ENCODE measurements at places on chromosomes 2 and 18.
A peak's percentile ranks its signal among the peaks of the same experiment; 100 is the strongest.

- DNase-seq, result no peak
Observed at GRCh38 chr2:72988726-72989273, 71.5 kb downstream of the EMX1 start.

DNA sequence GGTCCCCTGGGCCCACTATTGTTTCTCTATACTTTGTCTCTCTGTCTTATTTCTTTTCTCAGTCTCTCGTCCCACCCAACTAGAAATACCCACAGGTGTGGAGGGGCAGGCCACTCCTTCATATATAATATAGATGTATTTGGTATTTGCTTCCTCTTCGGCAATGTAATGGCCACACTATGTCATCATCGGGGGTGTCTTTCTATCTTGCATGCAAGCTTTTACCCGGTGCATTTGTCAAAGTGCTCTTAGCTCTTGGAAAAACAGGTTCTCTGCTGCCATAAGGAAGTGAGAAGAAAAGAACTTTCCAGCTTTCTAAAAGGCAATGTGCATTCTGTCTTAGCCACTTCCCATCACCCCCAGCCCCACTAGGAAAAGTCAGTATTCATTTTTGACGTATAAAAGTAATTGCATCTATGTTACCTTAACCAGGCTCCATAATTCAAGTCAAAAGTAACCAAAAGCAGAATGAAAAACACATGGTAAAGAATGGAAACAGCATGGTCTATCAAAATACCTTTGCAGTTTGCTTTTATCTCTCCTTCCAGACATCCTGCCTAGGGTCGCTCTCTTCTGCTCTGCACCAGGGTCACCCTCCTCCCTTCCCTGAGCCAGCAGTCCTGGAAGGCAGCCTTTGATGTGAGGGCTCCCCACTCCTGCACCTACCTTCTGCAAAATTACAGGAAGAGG is 27.2 kb upstream of the FHL2 start:
- no peak for DNase-seq

- DNase-seq, result no peak
Observed at GRCh38 chr2:234990300-234990699, 38.5 kb downstream of the SH3BP4 start.

- no peak for DNase-seq
Observed at GRCh38 chr18:78785706-78786105, 193.9 kb upstream of the SALL3 start.

GRCh38 chr2:240839152-240840143 is 19.4 kb upstream of the KIF1A start:
- no peak for DNase-seq

DNA sequence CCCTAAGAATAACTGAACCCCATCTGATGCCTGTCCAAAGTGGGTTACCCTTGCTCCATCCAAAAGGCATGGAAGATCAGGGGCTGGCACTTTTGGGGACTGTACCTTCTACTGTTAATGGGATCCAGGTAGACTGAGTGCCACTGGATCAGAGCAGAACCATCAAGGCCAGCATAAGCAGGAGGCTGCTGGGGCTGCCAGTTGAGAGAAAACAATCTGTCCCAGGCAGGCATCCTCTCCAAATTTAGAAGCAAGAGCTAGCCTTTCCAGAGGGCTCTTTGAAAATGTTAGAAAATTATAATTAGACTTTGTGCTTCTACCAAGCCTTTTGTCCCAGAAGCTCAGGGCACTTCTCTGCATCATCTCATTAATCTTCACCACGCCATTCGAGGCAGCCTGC is 245.6 kb downstream of the CDH20 start:
- no peak for DNase-seq

GRCh38 chr18:8257851-8258434 is 351.3 kb upstream of the RAB12 start:
- DNase-seq, result no peak

GRCh38 chr2:228039752-228040534 is 141.5 kb downstream of the SPHKAP start:
- DNase-seq, result no peak

DNA sequence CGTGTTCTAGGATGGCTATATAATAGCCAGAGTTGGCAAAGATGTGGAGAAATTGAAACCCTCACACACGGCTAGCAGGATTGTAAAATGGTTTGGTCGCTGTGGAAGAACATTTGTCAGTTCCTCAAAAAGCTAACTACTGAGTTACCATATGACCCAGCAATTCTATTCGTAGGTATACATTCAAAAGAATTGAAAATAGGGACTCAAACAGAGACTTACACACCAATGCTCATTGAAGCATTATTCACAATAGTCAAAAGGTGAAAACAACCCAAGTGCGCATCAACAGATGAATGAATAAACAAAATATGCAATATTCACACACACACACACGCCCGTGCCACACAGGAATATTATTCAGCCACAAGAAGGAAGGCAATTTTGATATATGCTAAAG is 98.7 kb downstream of the PLA2R1 start:
- DNase-seq, result no peak

- no peak for DNase-seq
Observed at GRCh38 chr2:144510294-144510991, 9.5 kb downstream of the ZEB2 start.

- no peak for DNase-seq
Observed at GRCh38 chr2:62578803-62579640, 73.0 kb upstream of the TMEM17 start.

DNA sequence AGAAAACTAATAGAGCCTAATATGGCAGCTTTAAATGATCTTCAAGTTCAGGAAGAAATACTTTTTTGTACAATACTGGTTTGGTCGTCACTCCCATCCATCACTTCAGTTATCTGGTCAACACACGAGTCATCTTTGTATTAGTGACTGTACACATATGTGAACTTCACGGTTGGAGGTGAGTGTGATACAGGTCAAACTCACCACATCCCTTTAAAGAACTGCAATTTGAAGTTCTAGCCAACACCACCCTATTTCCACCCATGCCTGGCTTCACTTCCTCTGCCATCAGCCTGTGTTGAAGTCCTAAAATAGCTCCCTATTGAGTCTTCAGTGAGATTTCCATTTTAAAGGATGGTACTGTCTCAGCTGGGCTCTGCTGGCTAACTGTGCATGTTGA is 361.9 kb downstream of the TXNL1 start:
- DNase-seq, result no peak

- no peak for DNase-seq
Observed at GRCh38 chr2:166334805-166335204, 40.9 kb downstream of the SCN9A start.

GRCh38 chr2:57497489-57498096 is 549.0 kb upstream of the VRK2 start:
- peak; percentile 23 for DNase-seq

DNA sequence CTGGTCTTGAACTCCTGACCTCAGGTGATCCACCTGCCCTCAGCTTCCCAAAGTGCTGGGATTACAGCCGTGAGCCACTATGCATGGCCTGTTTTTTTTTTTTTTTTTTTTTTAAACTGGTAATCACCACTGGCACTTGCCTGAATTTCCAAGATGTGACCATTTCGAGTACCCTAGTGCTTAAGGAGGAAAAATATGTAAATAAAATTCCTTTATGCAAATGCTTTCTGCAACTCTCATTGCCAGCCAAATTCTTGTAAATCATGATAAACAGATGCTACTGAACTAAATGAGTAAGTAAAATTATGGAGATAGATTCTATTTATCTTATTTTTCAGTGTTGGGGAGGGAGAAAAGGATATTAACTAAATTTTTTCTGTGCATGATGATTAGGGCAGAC is 18.6 kb downstream of the CDCA7 start:
- DNase-seq, result no peak

DNA sequence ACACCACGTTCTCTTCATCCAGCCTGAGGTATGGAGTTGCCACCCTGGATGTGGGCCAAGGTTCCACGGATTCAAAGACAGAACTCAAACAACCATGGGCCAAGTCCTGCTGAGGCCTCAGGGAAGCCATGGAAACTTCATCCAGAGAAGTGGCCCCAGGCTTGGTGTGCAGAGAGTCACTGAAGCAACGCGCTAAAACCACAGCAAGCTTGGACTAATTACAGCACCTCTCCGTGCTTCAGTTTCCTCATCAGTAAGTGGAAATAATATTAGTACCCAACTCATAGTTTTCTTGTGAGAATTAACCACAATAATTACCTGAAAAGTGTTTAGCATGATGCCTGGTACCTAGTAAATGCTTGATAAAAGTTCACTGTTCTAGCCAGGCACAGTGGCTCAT is 19.2 kb upstream of the AP1S3 start:
- no peak for DNase-seq

DNA sequence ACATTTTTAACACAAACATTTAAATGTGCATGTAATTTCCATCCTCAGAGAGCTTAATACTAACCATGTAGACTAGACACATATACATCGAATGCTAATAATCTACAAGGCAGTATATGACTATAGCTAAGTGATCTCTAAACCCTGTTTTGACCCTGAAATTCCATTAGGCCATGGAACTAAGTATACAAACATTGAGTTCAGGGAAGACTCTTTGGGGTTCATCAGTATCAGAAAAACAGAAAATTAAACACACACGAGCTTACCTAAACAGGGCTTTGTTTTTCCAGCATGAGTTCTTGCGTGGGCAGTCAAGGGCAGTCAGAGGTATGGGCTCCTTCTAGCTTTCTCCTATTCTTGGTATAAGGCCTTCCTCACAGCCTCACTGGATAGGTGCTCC is 106.0 kb upstream of the COPS8 start:
- DNase-seq, result no peak

GRCh38 chr2:217854684-217855420 is 147.9 kb downstream of the TNS1 start:
- DNase-seq, result no peak

DNA sequence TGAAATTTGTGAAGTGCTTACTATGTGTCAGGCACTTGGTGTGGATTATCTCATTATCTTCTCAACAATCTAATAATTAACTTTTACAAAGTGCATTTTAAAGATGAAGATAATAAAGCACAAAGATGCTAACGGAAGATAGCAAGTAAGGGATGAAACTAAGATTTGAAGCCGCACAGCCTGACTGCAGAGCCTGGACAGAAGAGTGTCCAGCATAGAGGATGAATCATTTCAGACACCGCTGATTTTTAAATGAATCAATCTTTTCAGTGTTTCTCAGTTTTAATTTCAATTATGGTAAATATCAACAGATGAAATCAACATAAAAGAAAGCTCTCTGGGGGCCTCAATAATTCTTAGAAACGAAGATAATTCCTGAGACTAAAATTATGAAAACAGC is 24.5 kb upstream of the STAM2 start:
- DNase-seq, result no peak

- DNase-seq, result no peak
Observed at GRCh38 chr2:66578054-66578686, 143.2 kb downstream of the MEIS1 start.

Data from hindlimb muscle (tissue), 1 donor.